GM06990 (cell line): ENCODE measurements at places on chromosomes 3 and 15.

GRCh38 chr3:156812521-156813335 lies 13.4 kb upstream of the LEKR1 start:
- no peak for DNase-seq

- DNase-seq: no peak
Measured at GRCh38 chr3:87062685-87063084, 71.7 kb upstream of the VGLL3 start.

DNA sequence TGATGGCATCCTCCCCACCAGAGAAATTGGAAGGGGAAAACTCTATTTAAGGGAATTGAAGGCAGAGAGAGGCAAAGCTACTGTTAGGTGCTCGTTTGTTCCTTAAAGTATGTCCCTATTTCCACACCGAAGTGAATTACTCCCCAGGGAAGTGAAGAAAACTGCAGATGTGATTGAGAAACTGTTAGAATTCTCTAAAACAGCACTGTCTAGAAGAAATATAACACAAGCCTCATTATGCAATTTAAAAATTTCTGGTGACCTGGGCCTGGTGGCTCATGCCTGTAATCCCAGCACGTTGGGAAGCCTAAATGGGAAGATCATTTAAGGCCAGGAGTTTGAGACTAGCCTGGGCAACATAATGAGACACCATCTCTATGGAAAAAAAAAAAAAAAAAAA lies 305.0 kb downstream of the SHQ1 start:
- DNase-seq: no peak

DNA sequence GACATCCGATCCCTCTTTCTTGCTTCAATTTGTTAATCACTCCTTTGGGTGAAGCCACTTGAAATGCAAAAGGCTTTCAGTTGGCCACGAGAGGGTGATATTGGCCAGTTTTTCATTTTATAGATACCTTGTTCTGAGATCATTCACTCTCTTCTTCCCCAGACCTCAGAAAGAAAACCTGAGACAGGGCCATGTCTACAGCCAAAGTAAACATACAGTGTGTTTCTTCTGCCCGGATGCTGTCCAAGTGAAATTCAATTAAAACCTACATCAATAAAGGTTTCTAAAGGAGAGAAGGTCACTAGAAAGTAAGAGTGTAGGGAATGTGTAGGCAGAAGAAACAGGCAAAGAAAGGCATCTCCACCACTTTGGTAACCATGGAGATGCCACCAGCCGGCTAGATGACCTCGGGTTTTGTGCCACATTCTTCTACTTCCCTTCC lies 39.5 kb upstream of the FMN1 start:
- DNase-seq: no peak

DNA sequence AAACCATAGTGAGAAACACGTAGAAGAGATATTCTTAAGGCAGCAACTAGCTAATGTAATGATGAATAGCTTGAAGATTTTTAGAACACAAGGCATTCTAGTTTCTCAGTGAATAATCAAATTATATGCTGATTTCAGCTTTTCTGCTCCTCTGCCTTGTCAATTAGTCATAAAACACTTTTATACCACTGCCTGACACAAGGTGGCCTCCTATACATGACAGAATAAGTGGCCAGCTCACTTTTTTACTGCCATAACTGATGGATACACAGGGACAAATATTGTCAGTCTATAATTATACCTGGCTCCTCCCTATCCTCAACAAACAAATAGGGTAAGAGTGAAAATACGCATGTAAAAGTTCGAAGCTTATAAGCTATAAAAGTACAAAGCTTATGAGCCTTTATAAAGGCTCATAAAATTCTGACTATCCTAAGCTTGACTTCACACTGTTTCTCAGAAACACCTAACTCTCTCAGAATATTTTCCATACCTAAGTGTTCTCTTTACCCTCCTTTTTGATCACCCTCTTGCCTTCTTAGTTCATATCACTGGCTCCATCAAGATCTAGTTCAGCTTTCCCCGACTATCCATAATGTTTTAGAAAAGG lies 81.6 kb downstream of the HERC1 start:
- no peak for DNase-seq

- DNase-seq: no peak
Measured at GRCh38 chr3:143445118-143445517, 325.5 kb downstream of the CHST2 start.

- DNase-seq: no peak
Measured at GRCh38 chr3:112403103-112403502, 70.1 kb downstream of the CD200 start.

DNA sequence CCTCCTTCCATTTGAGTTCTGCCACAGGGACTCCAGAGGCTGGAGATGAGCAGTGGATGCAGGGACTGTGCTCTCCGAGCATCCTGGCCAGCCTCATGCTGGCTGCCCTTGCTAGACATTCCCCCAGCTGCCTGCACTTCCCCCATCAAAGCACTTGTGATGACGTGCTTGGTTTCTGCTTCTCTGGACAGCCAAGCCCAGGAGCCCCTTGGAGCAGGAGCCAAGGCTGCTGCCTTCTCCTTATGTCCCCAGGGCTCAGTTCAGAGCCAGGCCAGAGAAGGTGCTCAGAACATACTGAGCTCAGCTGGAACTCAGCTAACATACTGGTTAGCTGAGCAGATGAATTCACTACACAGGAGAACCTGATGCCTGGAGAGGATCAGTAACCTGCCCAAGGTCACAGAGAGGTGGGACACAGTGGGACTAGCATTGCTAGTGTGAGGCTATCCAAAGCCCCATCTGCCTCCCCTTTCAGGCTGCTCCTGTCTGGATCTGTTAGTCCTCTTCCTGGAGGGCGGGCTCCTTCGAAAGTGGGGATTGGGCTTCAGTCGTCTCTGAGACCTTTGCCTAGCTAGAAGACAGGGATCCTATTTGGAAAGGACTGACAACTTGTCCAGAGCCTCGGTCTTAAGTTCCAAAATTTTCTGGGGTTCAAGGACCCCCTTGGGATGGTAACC lies 4.3 kb downstream of the PCBP4 start:
- no peak for DNase-seq

DNA sequence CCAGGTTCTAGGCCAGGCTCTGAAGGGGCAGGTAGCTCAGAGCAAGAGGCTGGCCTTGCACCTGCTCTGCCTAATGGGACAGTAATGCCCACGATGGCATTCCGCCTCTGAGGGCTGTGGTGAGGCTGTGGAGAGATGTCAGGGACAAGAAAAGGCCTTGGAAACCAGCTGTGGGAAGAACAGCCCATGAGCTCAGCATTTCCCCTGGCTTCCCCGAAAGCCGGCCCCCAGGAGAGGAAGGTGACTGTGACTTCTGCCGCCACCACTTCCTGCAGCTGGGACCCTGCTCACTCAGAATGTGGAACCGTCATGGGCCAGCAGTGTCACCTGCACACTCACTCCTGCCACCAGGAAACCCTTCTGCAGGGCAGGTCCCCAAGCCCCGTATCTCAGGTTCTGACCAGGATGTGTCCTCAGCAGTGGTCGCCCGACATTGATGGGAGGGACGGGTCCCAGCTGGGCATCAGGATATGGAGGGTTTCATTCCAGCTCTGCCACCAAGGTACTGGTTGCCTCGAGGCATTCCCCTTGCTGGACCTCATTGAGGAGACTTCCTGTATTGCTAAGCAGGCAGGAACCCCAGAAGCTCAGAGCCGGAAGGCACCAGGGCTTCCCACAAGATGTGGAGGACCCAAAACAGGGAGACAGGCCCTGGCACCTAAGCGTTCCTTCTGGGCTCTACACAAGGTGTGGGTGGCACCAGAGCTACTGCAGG lies 30.7 kb downstream of the SEMA7A start:
- peak; percentile 88 for DNase-seq

DNA sequence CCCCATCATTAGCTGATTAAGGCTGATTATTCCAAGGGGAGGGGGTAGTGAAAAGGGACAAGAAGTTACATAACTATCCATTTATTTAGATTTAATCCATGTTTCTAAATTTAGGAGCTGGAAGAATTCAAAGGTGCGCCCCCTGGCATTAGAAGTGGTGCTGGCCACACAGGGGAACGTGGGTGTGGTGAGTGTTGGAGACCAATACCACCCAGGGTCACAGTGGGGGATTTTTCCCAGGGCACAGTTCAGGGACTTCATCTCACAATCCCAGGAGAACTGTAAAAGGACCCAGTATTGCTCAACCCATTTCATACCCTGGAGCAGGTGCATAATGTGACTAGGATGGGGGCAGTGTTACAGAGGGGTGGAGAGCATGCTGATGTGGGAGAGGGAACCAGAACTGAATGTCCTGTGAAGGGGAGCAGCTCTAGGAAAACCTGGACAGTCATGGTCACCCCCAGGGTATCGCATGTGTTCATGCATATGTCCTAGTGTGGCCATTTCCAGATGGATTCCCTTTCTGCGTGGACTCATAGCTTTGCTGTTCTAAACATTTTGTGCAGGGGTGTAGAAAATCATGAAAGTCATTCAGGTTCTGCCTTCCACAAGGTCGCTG lies 110.3 kb downstream of the LSM3 start:
- DNase-seq: no peak
